DMS53 (cell line): ENCODE measurements at places on chromosomes 1 and 21.

- DNase-seq = no peak
These were observed 37.5 kb downstream of the LRRC3 start for GRCh38 chr21:44492567-44493385.

DNA sequence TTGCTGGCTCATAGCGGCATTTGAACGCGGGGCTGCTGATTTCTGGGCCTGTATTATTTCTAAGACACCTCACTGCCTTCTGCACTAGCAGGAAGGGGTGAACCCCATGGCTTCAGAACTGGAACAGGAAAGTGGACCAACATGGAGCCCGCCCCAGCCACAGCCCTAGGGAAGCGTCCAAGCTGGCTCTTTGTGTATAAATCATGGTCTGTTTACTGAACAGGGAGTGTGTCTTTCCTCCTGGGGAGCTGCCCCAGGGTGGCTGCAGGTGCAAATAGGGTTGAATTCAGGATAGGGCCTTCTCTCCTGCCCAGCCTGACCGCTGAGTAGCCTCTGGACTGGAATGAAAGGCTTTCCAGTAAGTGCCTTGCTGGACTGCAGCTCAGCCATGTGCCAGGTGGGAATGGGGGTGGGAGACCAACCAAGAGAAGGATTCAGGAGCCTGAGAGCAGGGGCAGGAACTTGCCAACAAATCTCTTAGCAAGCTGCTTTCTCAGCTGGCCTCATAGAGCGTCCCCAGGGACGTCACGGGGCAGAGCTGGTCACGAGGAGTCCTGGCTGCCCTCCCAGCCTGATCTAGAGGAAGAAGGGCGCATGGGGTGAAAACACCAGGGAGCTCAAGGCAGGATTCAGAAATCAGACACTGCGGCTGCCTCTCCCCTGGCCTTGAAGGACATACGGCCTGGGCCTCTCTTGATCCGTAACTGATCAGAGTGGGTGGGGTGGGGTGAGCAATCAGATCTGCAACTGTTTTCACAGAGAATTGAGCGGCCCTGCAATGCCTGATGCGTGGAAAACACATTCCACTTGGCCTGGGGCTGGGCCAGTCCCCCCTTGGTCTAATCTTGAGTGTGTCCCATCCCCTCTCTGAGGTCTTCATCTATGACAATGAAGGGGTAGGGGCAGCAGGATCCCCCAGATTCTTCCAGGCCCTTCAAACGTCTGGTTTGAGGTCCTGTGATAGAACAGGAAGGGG is 56.5 kb upstream of the SELENON start:
- DNase-seq = no peak

DNA sequence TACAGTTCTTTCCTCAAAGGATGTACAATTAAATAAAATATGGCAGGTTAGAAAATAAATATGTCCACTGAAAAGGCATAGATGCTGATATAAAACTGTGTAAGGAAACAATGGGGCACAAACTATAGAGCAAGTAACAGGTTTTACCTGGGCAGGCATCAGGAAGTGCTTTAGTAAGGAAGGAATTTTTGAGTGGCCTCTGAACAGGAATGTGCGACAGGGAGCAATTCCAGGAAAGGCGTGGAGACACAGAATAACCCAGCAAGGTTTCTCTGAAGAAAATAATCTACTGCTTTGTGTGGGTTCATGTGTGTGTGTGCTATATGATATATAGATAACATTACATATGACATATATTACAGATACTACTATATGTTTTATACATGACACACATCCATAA is 128.4 kb downstream of the RGS21 start:
- DNase-seq = peak; percentile 13

DNA sequence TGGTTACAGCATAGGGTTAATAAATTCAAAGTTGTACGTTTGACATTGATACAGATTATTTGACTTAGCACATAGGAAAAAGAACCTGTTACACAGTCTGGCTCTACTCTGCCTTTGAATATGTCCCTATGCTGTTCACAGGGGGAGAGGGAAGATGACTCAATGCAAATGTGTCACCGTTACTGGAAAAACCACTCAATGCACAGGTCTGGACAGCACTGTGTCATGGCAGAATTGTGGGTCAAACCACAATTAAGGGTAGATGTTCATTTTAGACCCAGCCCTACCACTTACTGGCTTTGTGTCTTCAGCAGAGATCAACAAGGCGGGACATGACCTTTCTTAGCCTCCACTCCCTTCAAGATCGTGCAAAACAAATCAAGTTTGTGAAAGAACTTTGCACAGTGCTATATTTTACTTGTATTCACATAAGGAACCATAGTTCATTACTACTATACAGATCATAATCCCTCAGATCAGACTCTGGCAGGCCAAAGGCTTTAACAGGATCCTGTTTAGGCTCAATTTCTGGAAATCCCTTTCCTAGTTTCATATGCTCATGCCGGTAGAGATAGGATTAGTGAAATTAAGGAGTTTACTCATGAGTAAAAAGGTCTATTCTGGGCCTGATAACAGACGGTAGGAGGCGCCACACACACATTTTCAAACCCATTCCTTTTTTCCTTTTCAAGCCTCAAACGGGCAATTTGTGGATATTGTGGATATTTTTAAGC is 22.1 kb downstream of the EIF2D start:
- DNase-seq = peak; percentile 52

DNA sequence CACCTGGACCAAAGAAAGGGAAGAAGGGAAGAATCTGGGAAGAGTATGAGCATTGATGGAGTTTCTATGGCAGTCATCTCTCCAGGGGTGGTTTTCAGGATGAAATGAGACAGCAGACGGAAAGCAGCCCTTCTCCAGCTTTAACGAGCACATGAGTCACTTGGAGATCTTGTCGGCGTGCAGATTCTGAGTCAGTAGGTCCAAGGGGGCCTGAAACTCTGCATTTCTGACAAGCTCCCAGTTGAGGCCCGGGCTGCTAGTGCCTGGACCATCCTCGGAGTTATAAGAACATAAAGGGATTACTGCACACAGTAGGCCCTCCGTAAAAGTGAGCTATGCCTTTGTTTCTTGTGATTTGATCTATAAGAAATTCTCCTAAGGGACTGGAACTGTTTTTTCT is 17.6 kb downstream of the HSPG2 start:
- peak; percentile 45 for DNase-seq

- DNase-seq = no peak
These were observed 7.7 kb upstream of the PHC2 start for GRCh38 chr1:33438364-33439160.

GRCh38 chr1:40204856-40205255 is 42.9 kb upstream of the TMCO2 start:
- no peak for DNase-seq

DNA sequence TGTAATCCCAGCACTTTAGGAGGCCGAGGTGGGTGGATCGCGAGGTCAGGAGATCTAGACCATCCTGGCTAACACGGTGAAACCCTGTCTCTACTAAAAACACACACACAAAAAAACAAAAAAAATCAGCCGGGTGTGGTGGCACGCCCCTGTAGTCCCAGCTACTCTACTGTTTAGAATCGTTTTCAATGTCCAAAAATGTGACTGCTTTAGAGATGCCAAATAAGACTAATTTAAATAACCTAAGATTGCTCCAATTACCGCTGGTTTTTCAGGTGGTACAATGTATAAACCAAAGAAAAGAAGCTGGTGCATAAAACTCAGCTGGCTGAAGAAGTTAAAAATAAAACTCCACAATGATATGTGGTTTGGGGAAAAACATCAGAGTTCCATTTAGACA is 132.0 kb downstream of the RERE start:
- no peak for DNase-seq

DNA sequence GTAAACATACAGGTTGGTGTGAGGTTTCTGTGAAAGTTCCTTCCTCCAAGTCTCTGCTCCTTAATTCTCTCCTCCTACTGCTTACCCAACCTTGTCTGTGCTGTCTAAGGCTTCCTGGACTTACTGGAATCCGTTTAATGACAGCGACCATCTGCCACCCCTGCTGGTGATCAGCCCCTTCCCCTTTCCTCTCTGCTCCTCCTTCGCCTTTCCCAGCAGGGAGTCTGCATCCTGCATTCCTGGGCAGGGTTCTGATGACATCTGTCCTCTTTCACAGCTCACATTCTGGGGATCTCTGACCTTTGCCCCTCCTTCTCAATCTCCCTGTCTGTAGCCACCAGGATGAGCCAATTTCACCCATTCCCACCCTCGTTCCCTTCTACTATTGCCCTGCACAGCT is 66.5 kb downstream of the KIRREL1 start:
- DNase-seq = no peak

- DNase-seq = no peak
These were observed 40.4 kb upstream of the EPS15 start for GRCh38 chr1:51559501-51559900.

- DNase-seq = no peak
These were observed 74.1 kb upstream of the CNIH3 start for GRCh38 chr1:224541901-224542630.

DNA sequence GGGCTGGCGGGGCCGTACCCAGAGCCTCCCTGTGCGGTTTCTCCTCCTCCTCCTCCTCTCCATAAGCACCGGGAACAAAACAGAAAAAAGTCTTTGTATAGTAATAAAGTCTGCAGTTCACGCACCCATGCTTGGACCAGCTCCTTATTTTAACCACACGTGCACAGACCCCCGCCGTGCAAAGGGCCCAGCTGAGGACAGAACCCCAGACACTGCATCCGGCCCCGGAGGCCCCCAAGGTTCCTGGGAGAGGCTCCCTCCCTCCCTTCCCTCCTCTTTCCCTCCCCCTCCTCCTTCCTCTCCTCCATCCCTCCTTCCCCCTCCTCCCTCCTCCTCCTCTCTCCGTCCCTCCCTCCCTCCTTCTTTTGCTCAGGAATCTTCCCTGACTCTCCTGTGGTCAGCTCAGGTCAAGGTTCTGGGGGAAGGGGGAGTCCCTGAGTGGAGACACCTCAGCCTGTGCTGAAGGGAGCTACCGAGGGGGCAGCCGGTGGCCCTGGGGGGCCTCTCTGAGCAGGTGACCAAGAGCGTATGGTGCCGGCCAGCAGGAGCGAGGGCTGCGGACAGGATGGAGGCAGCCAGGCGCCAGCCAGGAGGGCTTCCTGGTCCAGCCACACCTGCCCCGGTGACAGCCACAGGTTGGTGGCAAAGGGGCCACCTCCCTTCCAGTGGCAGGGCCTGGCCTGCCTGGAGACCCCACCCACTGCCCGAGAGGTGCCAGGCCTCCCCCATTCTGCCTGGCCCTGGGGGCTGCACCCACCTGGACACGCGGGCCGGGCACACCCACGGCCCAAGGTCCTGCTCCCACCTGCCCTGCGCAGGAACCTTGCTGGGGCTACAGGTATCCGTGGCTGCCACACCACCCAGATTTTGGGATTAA is 3.2 kb upstream of the TTLL10 start:
- no peak for DNase-seq

DNA sequence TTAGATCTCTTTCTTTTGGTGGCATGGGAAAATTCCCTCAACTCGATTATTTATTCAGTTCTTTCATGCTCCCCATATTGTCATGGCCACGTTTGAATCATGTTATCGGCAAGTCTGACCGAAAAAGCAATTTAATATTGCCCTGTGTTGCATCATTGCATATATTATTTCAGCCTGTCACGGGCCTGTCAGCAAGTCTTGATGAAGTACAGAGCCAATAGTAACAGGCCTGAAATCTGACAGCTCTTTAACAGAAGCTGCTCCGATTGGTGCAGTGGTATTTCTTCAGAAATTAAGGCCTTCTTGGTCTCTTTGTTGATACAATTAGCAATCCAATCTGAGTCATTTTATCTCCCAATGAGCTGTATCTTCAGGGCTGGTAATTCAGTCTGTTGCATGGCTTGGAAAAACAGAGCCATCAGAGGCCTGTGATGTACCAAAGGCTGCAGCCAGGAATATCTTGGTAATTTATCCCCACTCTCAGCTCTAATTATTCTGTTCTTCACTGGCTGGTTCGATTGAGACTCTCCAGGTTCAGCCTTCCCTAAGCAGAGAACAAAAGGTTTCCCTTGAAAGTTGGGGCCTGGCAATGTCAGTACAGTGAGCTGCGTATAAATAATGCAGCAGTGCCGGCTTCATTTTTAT is 149.5 kb downstream of the FGGY start:
- no peak for DNase-seq

DNA sequence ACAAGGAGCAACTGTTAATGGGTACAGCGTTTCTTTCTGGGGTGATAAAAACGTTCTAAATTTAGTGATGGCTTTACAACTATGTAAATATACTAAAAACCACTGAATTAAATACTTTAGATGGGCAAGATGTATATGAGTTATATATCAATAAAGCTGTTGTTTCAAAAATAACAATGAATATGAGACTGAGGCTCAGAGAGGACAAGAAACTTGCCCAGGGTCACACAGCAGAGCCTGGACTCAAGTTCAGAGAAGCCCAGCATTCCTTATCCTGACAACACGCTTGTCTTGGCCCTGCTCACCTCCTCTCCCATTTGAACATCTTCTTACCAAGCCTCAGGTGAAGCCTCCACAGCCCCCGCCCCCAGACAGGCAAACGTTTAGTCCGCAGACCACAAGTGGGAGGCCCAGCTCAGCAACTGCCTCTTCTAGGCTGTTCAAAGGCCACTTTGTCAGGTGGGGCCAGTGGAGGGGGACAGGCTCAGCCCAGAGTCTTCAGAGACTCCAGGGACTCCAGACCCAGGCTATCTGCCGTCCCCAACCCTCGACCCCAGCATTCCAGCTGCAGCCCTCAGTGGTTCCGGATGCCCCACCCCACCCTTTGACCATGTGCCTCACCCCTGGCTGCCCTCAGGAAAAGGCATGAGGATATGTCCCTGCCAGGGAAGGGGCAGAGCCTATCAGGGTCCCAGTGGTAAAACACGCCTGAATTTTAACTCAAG is 17.9 kb downstream of the SDC3 start:
- no peak for DNase-seq

- DNase-seq = peak; percentile 86
These were observed 49.4 kb downstream of the LEPR start for GRCh38 chr1:65469889-65470340.

DNA sequence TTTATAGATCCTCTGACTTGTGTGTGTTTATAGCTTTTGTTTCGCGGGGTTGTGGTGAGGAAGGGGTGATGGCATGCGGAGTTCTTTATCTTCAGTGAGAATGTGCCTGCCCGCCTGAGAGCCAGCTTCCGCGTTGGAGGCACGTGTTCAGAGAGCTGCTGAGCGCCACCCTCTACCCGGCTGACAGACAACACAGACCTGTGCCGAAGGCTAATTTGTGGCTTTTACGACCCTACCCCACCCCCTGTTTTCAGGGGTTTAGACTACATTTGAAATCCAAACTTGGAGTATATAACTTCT is 14.4 kb upstream of the CD101 start:
- DNase-seq = no peak

DNA sequence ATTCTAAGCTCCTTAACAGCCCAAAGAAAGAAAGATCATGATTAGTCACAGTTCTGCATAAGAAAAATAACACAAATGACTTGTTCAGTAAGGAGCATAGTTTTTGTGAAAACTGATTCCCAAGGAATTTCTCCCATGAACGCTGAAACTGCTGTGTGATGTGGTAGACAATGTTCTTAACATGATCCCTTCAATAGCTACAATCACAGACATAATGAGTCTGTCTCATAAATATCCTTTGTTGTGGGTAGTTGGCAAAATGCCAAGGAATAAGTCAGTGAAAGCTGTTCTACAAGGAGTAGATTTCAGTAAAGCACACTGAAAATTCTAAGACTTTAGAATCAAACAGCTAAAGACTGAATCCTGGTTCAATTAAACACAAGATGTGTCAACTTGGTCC is 404.8 kb downstream of the HLX start:
- DNase-seq = peak; percentile 95
